ENCODE measurements at places on chromosomes 6 and 20. TPM values are rescaled to one million over a fixed set of nuclear protein-coding genes. Genes with fewer than 3 reads are reported as not detected.
A peak's percentile ranks its signal among the peaks of the same experiment; 100 is the strongest.

GRCh38 chr6:40807484-40807883 is 220.3 kb upstream of the LRFN2 start:
- DNase-seq = no peak

GRCh38 chr6:20402092-20402341 is 338 bp downstream of the E2F3 start:
- no peak for DNase-seq

DNA sequence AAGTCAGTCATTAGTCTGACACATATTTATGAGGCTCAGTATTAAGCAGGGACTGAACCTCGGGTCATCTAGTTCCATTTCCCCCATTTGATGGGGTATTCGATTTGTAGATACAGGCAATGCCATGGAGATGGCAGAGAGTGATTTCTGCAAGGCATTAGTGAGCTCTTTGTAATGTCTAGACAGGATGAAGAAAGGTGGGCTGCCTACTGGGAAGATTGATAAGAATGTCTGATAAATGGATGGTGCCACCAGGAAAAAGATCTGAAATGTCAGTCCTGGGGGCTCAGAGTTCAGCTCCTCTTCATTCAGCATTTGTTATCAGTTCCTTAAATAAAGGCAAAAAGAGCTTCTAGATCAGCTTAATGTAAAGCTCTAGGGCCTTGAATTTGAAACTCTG is 51.4 kb downstream of the HS3ST5 start:
- no peak for DNase-seq

GRCh38 chr20:24628985-24629384 is 159.6 kb downstream of the SYNDIG1 start:
- peak; percentile 22 for DNase-seq

- no peak for DNase-seq
These were observed 10.4 kb upstream of the FRMD1 start for GRCh38 chr6:168089186-168090063.

DNA sequence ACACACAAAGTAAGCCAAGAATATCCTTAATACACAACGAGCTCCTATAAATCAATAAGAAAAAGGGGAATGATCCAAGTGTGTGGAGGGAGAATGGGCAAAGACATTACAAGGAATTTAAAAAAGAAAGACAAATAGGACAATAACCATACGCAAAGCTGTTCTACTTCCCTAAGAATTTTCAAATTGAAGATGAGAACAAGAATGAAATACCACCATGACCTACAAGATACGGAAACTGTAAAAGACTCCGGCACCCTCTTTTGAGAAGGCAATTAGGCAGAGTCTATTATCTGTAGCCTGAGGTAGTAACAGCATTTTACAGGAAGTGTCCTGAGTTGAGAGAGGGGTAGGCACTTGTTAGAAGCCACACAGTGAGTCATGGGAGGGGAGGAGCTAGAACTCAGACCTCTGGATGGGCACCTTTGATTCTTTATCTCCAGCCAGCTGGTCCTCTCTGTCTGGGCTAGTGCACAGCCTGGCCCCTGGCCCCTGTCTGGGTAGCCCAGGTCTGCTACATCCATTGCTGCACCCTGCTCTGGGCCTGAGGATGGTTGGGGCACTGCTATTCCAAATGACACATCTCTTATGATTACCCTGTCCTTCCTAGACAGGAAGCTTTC is 15.3 kb downstream of the RSPO4 start:
- no peak for DNase-seq

DNA sequence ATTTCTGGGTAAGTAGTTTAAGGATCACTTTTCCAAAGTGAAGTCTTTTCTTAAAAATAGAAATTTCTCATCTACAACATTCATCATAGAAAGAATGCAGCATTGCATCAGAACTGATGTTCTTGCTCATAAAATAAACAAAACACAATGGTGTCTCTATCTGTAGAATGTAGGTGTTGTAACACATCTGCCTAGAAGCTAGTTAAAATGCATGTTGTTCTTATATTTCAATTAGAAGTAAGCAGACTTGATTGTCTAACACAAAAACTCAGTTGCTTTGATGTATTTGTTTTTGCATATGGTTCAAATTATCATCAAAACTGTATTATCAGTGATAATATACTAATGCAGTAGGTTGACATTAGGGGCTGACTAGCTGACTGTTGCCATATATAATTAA is 654.7 kb upstream of the FLRT3 start:
- DNase-seq = no peak

The ADGB gene
- total RNA-seq = not detected

The IL17A gene
- not detected for total RNA-seq

DNA sequence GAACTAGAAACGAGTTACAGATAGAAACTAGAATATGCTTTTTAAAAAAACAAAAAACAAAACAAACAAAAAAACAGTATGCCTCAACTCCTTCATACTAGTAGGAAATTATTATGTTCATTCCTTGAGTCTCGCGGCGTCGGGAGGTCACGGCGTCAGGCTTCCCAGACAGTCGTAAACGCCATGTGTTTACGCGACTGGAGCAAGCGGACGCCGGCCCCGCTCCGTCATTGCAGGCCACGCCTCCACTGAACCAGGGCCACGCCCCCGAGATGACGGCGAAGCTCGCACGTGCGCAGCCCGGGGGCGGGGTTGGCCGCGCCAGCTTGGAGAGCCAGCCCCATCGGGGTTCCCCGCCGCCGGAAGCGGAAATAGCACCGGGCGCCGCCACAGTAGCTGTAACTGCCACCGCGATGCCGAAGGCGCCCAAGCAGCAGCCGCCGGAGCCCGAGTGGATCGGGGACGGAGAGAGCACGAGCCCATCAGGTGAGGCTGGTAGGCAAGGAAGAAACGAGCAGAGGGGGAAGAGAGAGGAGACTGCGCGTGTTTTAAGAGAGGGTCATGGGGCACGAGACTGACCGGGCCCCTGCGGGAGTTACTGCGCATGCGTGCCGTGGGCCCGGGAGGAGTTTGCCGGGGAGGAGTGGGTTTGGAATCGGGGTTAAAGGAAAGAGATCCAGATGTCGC is at the start of gene ABCF1:
TSS of gene ABCF1 (plus strand) at position 368 of the 687 bp plus-strand sequence. CDS start at position 414, 46 bp downstream.
- peak; percentile 98 for DNase-seq

The HRH3 gene
- 4.2 TPM for total RNA-seq

The TRIM15 gene
- total RNA-seq = not detected

GRCh38 chr6:99143108-99143861 is 195.5 kb upstream of the FBXL4 start:
- no peak for DNase-seq

- no peak for DNase-seq
These were observed 13.2 kb upstream of the ASXL1 start for GRCh38 chr20:32344835-32345506.

DNA sequence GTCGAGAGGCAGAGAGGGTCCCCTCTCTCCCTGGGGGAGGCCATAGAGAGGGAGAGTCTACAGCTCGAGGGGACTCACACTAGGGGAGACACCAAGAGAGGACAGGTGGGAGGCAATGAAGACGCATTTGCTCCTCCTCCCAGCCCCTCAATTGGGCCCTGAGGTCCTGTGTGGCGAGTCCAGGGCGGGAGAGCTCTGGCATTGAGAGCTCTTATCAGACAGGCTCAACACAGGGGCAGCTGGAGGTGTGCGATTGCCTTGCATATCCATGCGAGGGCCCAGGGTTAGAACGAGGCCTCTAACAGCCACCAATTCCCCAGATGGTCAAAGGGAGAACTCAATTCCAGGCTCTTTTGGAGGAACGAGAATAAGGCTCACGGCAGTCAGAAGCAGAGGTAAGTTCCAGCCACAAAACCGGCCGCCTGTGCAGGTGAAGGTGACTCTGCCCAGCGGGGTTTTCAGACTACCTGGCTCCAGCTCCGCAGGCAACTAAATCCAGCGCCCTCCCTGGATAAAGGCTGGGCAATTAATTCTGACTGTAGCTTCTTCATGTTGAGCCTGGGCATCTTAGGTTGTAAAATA is 94.0 kb upstream of the MPC1 start:
- no peak for DNase-seq
